GM10248 (cell line): ENCODE measurements at places on chromosomes 1 and 21.

GRCh38 chr1:208002078-208002477, 91.2 kb upstream of the CD34 start:
- DNase-seq: no peak

GRCh38 chr1:38991638-38992411, 749 bp downstream of the AKIRIN1 start:
- no peak for DNase-seq

DNA sequence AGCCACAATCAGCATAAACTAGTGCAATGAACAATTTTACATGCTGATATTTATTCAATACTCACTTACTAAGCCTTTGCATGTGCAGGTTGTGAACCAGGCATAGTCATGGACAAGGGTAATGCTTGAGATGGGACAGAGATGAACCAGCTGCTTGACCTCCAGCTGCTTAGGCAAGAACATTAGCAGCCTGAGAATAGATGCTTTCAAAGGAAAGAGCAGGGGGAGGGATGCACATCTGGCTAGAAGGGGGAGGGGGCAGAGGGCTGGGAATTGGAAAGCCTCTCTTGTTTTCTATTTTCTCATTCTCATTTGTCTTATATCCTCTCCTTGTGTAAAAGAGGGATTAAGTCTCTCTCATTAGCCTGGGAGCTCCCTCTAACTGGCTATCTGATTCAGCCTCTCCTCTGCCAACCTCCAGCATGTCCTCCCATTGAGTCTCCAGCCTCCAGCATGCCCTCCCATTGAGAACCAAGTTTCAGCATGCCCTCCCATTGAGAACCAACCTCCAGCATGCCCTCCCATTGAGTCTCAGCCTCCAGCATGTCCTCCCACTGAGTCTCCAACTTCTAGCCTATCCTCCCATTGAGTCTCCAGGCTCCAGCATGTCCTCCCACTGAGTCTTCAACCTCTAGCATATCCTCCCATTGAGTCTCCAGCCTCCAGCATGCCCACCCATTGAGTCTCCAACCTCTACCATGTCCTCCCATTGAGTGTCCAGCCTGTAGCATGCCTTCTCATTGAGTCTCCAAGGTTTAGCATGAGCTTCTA, 38.4 kb upstream of the TRABD2B start:
- no peak for DNase-seq

DNA sequence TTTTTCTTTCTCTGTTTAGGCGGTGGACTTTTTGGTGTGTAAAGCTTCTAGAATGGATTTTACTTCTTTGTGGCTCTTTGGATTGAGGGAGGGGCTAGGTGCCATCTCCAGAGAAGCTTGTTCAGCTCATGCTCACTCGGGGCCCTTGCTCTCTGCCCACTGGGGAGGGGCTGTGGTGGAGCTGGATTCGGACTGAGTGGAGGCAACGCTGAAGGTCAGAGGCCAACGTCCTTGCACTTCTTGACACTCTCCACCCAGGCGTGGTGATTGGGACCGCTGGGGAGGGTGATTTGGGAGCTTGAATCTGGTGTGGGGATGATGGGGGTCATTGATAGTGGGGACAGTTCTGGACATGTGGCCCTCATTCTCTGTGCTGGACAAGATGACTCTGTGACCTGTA, 52.6 kb downstream of the ADARB1 start:
- no peak for DNase-seq

- no peak for DNase-seq
These were observed 28.3 kb upstream of the LY9 start for GRCh38 chr1:160767395-160768294.

- no peak for DNase-seq
These were observed 75.3 kb downstream of the HLX start for GRCh38 chr1:220954321-220955075.

- no peak for DNase-seq
These were observed 1.2 kb downstream of the SCAF4 start for GRCh38 chr21:31730712-31731055.

DNA sequence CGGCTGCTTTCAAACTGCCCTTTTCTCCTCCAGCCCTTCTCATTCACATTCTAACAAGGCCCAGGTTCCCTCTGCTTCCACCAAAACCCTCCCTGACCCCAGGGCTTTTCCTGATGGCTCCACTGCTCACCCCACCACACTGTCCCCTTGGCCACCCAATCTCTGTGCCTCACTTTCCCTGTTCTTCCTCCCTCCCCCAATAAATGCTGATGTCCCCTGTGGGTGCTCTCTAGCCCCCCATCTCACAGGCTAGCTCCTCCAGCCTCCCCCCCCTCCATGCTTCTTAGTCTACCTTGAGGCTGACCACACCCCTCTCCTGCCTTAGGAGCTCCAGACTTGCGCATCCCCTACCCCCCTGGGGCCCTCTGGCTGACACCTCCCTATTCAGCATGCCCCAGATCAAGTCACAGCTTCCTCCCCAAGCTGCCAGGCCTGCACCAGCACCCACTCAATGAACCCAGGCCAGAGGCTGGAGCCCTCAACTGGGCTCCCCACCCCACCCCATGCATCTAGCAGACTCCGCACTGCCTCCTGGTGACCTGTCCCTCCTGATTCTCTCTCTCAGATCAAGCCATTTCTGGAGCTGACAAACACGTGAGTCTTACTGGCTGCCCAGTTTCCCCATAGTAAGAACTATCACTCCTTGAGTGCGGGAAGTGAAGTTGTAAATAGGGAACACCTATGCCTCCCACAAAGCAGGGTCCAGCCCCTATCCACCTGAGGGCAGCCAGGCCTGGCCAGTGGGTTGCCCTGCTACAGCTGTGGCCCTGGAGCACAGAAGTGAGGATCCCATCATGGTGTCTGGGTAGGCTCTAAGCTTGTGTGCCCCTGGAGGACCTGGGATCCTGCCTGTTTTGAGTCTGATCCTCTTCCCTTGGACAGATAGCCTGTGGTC, 117.9 kb downstream of the DMRTB1 start:
- DNase-seq: no peak

DNA sequence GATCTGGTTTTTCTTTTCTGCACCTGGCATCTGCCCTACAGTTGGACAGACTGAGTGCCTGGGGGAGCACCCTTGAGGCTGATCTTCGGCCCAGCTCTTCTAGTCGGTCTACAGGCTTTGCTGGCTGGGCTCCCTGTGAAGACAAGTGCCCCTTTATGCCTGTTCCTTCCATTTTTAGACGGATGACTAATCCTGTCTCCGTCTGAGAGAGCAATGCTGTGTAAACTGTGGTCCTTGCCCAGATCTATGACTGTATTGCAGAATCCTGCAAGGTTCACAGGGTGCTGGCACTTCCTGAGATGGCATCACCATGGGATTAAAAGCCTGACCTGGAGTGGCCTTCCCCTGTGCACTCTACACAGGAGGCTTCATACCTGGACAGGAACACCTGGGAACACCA, 47.6 kb upstream of the SAMD13 start:
- no peak for DNase-seq

- DNase-seq: peak; percentile 3
These were observed 121.9 kb downstream of the GRIK3 start for GRCh38 chr1:36912365-36912865.

DNA sequence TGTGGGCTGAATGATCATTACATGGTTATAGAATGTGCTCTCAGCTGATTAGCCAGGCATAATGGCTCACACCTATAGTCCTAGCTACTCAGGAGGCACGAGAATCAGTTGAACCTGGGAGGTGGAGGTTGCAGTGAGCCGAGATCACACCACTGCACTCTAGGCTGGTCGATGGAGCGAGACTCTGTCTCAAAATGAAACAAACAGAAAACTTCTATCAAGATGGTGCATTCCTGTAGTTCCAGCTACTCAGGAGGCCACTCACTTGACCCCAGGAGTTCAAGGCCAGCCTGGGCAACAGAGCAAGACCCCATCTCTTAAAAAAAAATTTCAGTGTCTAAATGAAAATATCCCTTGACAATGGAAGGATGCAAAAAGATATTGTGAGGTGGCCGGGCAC, 10.9 kb downstream of the TIMM17A start:
- DNase-seq: no peak

- no peak for DNase-seq
These were observed 754 bp upstream of the LSS start for GRCh38 chr21:46229133-46229922.

DNA sequence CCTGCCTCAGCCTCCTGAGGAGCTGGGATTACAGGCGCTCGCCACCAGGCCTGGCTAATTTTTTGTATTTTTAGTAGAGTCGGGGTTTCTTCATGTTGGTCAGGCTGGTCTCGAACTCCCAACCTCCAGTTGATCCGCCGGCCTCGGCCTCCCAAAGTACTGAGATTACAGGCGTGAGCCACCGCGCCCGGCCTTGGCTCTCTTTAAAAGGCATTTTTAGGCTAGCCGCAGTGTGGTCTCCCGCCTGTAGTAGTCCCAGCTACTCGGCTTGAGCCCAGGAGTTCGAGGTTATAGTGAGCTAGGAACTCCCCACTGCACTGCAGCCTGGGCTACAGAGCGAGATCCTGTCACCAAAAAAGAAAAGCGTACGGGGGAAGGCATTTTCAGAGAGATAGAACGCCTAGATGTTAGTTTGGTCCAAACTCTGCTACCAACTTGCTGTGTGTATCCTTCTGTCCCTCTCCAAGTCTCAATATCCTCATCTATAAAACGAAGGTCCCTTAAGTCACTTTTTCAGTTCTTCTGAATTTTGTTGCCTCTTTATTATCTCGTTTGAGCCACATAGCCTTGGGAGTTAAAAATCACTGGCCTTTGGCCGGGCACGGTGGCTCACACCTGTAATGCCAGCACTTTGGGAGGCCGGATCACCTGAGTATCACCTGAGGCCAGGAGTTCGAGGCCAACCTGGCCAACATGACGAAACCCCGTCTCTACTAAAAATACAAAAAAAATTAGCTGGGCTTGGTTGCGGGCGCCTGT, 734 bp downstream of the MED18 start:
- no peak for DNase-seq

- no peak for DNase-seq
These were observed 844.1 kb downstream of the LTN1 start for GRCh38 chr21:28148400-28149064.

- no peak for DNase-seq
These were observed 22.2 kb downstream of the FOXD2 start for GRCh38 chr1:47460040-47460439.

DNA sequence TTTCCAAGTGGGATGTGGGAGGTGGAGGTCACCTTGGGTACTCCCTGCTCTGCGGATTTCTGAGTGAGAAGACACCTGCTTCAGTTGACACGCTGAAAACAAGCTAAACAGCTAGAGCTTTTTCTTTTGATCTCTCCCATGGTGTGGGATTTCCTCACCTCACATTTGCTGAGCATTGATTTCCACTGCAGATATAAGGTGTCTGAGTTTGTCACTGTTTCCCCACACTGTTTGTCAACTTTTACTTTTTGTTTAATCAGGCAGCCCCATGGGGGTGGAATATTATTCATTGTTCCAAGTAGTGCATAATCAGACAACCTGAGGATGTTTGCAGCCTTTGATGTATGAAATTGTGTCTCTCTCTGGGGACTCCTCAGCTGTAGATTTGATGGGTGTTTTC, 49.5 kb downstream of the FASLG start:
- no peak for DNase-seq

DNA sequence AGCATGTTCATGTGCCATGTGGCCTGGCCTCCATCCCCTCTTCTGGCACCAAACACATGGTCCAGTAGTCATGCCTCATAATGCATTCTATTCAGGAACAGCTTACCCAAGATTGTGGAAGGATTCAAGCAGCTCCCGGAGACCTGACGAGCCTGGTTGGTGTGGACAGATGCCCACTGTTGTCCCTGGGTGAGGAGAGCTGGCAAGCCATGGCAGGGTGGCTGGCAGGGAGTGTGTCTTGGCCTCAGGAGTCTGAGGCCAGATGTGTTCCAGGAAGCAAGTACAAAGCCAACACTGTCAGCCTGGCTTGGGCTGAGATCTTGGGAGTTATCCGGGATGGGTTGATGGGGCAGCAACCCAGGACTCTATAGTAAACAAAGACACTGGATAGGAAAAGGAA, 7.3 kb upstream of the FABP3 start:
- no peak for DNase-seq

- DNase-seq: no peak
These were observed 202.5 kb upstream of the DUSP10 start for GRCh38 chr1:221944247-221944870.

DNA sequence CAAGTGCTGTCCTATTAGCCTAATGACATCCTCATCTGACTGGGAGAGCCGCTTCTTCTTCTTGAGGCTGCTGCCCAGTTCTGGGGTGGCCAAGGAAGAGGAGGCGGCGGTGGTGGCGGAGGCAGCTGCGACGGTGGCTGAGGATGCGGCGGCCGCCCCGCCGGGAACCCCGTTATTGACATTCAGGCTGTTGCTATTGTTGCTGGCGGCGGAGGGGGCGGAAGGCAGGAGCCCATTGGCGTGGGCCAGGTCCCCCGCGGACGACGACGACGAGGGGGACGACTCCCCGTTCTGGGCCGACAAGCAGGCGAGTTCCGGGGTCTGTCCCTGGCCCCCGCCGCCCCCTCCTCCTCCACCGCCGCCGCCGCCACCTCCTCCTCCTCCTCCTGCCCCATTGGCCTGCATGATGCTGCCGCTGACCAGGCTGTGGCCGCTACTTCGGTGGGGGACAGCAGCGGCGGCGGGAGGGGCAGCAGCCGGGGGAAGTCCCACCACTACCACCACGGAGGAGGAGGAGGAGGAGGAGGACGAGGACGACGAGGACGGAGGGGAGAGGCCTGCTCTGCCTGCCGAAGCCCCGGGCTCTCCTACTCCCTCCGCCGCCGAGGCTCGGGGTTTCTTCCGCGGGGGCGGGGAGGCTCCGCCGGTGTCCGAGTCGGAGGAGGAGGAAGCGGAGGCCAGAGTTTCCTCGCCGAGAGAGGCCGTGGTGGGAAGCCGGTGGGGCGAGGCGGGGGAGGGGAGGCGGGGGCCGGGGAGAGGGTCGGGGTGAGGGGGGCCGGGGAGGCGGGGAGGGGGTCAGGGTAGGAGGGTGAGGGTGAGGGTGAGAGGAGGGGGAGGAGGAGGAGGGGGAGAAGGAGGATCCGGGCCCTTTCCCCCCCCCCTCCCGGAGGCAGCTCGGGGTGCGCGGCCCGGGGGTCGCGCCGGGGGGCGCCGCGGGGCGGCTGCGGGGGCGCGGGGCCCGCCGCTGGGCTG, 610 bp downstream of the WDR26 start:
- peak; percentile 46 for DNase-seq

DNA sequence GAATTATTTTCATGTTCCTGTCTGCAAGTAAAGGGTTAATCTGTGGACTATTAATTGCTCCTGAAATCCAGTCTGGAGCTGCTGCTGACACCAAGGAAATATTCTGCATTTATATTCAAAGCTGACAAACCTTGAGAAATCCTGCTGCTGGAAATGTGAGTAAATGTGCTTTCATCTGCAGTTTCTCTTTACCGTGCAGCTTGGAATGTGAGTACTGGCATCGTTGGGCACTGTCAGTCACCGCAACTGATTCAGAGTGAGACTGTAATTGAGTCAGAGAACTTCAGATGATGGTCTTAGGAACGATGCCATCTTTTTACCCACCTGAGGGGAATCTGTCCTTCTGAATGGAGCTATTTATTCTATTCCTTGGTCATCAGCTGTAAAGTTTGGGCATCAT, 420.6 kb downstream of the SIPA1L2 start:
- no peak for DNase-seq

DNA sequence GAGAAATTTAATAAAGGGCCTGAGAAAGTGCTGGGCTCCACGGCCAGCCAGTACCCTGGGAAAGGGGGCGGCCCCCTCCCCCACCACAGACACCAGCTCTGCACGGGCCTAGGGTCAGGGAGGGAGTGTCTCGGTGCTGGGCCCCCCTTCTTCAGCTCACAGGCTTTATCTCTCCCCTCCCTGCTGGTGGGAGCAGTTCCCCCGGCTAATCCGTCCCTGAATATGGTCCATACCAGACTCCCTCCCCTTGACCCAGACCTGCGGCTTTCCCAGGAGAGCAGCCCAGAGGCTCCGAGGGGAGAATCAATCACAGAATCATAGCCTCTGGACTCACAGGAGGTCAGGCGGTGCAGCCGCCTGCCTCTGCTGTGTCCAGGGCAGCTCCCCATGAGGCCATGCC, 26.0 kb upstream of the RSPO1 start:
- no peak for DNase-seq

GRCh38 chr1:149967646-149968045, 31.0 kb upstream of the MTMR11 start:
- DNase-seq: no peak
